ENCODE measurements at places on chromosomes 2 and 18.

GRCh38 chr18:49169037-49169521 is 218.3 kb upstream of the SMAD7 start:
- DNase-seq = no peak

GRCh38 chr18:46001892-46002291 is 34.8 kb upstream of the EPG5 start:
- DNase-seq = no peak

- peak; percentile 87 for DNase-seq
Measured at GRCh38 chr2:70523996-70524965, 29.3 kb downstream of the TGFA start.

GRCh38 chr2:173214213-173214612 is 138.6 kb downstream of the MAP3K20 start:
- no peak for DNase-seq

GRCh38 chr2:230644356-230644935 is 68.2 kb upstream of the CAB39 start:
- no peak for DNase-seq

DNA sequence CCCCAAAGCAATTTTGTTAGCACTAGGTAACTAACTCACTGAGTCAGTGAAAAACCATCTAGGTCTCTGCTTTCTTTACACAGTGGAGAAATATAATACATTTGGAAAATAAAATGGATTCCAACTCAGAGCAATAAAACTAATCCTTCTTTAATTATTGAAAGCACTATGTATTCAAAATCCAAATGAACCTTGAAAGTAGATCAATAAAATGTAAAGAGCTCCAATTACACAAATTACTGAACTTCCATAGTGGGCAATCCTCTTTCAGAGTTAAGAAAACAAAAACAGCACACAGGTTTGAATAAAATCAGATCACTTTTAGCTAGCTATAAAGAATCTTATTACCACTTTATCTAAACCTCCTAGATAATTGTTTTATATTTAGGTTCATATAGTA is 208.1 kb downstream of the NR4A2 start:
- no peak for DNase-seq

DNA sequence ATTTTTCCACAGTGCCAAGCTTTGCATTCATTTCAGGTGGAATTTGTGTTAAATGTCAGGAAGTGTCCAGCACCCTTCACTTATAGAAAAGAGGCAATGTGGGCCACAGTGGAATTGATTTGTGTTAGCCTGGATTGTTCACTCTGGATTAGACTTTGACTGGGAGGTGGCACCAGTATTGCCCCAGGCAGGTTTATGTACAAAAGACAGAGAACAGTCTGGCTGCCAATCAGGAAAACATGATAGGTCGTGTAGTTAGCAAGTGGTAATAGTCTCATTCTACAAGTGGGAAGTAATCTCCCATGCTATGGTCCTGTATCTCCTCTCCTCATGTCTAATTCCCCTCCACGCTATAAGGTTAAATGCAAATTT is 45.6 kb downstream of the RAB27B start:
- DNase-seq = no peak

- peak; percentile 64 for DNase-seq
Measured at GRCh38 chr18:79926715-79927606, 24.5 kb downstream of the SLC66A2 start.

- DNase-seq = no peak
Measured at GRCh38 chr2:234945339-234945873, 6.4 kb upstream of the SH3BP4 start.

- DNase-seq = no peak
Measured at GRCh38 chr2:136527560-136527959, 237.8 kb upstream of the THSD7B start.

DNA sequence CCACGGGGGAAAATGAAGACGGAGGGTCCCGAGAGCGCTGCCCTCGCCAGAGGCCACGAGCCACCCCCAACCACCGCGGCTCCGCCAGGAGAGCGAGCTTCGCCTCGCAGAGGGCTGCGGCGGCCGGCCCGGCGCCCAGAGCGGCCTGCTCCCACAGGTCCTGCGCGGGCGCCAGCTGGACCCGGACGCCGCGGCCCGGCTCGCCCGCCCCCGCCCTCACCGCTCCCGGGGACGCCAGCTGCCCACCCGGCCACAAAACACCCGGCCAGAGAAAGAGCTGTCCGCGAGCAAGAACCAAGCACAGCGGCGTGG is 709 bp downstream of the PTPN2 start:
- DNase-seq = no peak

- no peak for DNase-seq
Measured at GRCh38 chr2:209260281-209260680, 163.6 kb upstream of the MAP2 start.

DNA sequence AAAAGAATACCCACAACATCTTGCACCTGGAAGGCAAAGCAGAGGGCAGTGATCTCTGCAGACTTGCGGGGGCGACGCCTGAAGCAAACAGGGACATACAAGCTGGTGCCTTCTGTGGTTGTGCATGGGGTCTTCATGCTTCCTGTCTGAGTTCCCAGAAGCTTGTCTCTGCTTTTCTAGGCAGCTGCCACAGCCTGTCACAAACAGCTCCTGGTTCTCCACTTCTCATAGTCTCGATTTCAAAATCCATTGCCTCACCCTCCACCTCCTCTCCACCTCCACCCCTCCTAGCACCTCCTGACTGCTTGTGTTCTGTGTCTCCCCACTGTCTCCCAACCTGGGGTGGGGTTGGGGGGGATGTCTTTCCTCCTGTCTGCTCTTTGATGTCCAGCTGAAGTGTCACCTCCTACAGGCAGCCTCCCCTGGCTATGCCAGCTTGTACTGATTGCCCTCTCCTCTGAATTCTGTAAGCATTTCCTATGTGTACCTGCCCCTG is 1.7 kb upstream of the PROC start:
- DNase-seq = no peak

GRCh38 chr2:24899361-24899910 is 20.6 kb downstream of the ADCY3 start:
- DNase-seq = no peak

GRCh38 chr2:206693399-206694137 is 24.6 kb downstream of the DYTN start:
- DNase-seq = no peak

DNA sequence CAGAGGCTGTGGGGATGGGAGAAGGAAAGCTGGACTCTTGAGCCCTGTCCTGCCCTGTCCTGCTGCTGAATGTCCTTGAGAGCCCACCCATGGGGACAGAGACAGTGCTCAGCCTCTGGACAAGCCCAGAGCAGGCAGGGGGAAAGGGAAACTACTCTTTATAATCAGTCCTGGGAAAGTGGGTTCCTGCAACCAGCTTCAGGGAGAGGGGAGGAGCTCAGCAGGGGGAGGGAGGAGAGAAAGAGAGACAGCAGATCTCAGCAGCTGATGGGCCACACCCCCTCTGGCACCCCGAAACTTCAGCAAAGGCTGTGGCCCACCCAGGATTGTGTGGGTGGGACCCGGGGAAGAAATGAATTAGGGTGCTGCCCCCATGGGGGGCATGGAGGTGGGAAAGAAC is 11.6 kb downstream of the ECEL1 start:
- peak; percentile 25 for DNase-seq

GRCh38 chr2:45031028-45031427 is 21.8 kb upstream of the SIX2 start:
- DNase-seq = no peak

- DNase-seq = peak; percentile 46
Measured at GRCh38 chr2:238585836-238586821, 159.4 kb downstream of the ASB1 start.

- DNase-seq = peak; percentile 70
Measured at GRCh38 chr2:183070942-183071844, 7.4 kb upstream of the DUSP19 start.

DNA sequence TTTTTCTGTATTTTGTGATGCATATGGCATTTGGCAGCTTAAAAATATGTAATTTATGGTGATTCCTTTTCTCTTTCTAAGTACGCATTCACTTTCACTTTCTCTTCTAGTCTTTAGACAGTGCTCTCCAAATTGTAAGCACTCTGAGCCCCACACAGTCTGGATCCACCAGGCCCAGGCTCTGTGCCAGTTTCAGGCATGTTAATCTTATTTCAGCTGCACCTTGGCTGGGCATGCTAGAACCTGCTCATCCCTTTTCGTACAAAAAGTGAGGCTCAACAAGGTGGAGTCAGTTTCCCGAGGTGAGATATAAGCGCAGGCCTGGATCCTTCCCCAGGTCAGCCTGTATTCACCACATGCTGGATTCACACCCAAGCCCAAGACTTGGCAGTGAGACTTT is 203.9 kb downstream of the MTX2 start:
- no peak for DNase-seq

DNA sequence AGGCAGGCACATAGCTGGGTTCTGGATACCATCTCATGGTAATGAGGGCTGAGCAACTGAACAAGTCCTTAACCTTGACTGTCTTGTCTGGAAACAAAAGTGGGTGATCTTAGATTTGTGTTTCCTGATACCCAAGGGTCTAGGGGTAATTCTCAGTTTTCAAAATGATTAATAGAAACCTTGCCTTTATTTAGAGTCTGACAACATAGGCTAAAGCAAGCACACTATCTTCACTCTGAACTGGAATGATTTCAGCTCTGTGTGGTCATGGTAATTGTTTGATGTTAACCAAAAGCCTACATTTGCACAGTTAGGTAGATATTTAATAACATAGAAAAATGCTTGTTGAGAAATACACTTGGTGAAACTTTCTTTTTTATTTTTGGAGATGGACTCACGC is 6.8 kb upstream of the LAMA3 start:
- DNase-seq = no peak

DNA sequence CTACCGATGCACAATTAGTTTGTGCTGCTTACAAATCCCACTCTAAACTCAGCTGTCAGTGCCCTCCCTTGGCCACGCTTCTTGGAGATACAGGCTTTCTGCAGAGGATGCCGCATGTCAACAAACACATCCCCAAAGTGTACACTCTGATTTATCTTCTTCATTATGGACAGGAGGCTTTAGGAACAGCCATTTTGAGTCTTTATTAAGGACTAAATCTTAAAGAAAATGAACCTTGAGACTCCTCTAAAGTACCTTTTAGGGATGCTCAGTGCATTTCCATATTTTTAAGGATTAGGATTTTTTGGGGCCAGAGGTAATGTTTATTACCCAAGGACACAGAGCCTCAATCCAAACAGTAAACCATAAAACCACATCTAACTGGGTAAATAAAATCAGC is 6.0 kb downstream of the EDAR start:
- no peak for DNase-seq

GRCh38 chr2:139916822-139917221 is 1136.6 kb upstream of the NXPH2 start:
- DNase-seq = no peak

DNA sequence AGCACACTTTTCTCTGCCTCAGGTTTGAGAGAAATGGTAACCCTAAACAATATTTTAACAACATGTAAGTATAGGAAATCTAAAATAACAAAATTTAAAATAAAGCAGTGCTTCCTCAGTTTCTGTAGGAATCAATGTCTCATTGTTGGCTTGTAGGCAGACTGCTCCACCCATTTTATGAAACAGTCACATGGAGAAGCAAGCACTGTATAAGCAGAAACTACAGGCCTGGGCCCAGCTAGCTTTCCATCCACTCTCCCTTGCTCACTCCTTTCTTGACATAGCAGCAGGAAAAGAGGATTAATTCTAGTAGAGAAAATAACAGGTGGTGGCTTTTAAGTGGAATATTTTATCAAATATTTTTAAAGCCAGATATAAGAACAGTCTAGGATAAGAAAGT is 97.2 kb downstream of the PLEKHM3 start:
- DNase-seq = no peak

DNA sequence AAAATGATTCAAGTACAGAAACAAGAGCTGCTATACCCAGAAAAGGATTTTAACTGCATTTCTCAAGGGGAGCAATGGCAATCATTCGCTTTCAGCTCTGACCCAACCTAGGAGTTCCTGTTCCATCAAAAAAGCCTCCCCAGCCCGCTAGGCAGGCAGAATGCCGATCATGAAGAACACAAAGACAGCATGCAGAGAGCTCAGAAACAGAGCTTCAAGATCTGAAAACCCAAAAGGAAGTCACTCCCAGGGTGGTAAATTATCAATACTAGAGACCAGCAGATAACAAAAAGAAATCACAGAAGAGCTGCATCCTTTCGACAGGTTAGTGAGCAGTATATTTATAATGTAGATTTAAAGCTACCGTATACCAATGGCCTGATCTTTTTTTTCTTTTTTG is 84.8 kb upstream of the CRIM1 start:
- DNase-seq = no peak

GRCh38 chr2:172408143-172408766 is 19.1 kb upstream of the ITGA6 start:
- DNase-seq = no peak

DNA sequence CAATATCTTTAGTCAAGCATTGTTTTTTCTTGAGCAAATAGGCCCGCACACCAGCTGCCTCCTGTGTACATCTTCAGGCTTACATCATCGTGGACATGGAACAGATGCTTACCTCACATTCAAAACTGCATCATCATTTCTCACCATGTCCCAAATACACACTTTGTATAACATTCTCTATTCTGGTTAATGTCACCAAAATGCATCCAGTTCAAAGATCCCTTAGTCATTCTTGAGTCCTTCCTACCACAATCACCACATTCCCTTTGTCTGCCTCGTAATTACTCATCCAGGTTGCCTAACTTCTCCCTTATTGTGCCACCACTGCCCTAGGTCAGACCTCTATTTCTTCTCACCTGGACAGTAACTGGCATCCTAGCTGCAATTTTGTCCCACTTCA is 373.7 kb upstream of the GALNT5 start:
- DNase-seq = no peak

DNA sequence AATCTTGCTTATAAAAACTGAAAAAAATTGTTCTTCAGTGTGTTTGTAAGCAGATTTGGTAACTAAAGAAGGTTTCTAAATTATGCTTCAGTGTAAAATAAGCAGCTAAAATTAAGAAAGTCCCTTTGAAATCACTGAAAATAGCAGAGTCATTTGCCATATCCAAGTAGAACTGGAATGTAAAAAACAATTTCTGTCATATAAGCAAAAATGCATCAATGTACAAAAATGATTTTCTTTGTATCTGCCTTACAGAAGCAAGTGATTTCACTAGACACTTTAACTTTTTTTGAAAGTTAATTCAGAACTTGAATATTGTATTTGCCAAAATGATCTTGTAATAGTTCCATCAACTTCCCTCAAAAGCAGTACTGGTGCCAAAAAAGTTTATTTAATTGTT is 121.7 kb upstream of the CD226 start:
- DNase-seq = no peak

DNA sequence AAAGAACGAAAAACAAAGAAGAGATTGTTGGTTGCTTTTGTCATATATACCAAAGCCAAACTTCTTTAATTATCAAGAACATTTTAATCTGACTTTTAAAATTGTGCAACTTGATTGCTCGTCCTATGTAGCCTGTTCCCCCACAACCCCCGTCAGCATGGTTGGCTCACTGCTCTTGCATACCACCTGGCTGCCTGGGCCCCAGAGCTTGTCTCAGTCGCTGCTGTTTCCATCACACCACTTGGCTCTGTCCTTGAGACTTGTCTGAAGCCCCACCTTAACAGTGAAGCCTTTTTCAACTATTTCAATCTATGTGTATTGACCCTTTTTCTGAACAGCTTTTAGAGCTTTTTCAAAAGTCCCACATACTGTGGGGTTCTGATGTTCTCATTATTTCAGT is 270.8 kb downstream of the ZNF407 start:
- no peak for DNase-seq

Data from upper lobe of right lung (tissue), 1 donor.